NCI-H1436 treated with DMSO at 0.1 percent for 48 hours (cell line): ENCODE measurements at places on chromosomes 12 and 14.

DNA sequence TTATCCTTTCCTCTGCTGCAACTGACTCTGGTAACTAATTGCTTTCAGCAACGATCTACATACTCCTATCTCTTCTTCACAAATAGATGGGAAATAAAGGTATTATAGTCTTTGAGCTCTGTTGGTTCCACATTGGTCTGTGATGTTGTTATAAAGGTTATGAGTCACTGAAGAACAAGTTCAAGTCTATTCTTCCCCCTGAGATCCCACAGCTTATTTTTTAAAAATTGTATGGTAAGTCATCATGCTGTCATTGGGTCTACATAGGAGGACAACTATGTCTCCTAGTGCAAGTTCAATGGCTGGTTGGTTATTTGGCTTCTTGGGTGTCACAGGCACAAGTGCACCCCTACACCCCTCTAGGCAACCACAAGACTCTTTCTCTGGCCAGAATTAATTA, 49.6 kb upstream of the PTCSC3 start:
- DNase-seq, result no peak

DNA sequence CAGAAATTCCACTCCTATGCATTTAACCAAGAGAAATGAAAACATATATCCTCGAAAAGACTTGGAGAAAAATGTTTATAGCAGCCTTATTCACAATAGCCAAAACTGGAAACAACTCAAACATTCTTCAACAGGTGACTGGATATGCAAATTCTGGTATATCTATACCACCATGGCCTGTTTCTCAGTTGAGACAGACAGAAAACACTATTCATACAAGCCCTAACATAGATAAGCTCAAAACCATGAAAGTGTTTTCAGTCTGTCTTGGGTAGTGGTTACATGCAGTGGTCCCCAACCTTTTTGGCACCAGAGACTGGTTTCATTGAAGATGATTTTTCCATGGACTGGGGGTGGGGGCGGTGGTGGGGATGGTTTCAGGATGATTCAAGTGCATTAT, 83.8 kb downstream of the SRGAP1 start:
- no peak for DNase-seq

DNA sequence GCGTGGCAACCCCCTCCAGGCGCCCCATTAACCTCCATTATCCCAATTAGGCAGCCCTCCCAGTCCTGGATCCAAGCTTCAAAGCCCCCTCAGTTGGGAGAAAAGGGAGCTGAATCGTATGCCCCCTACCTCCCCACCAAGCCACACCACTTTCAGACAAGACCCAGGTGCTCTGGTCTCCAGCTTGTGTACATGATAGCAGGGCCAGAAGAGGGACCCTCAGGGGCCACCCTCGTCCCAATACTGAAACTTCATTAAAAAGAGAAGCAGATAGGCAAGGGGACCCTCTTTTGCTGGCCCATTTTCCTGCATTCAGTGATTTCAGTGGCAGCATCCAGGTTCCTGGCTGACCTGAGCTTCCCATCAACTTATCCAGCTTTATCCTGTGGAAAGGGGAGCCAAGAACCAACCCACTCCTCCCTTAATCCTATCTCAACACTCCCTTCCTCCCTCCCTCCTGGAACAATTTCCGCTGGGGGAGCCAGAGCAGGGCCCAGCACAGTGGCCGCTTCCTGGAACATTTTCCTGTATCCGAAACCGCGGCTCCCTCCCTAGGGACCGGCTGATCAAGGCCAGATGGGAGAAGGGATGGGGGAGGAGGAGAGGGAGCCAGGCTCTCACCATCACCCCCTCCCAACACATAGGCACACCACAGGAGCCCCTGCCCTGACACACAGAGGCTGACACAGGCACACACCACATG, 9.5 kb upstream of the SP7 start:
- no peak for DNase-seq

DNA sequence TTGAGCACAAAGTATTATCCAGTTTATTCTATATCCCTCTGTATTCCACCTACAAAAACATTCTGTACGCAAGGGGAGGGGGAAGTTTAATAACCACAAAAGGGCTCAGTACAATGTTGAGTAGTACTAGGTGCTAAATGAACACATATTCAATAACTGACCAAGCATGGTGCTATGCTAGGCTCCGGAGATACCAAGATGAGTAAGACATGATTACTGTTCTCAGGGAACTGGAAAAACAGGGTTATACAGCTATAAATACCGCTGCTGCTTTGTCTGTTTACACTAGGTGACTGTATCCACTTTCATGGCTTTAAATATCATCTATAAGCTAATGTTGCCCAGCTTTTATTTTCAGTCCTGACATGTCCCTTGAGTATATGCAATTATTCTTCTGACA, 135.8 kb downstream of the INSM2 start:
- no peak for DNase-seq

GRCh38 chr12:68479896-68480291, 130.8 kb upstream of the RAP1B start:
- no peak for DNase-seq

GRCh38 chr14:99322731-99323599, 51.0 kb upstream of the BCL11B start:
- no peak for DNase-seq

DNA sequence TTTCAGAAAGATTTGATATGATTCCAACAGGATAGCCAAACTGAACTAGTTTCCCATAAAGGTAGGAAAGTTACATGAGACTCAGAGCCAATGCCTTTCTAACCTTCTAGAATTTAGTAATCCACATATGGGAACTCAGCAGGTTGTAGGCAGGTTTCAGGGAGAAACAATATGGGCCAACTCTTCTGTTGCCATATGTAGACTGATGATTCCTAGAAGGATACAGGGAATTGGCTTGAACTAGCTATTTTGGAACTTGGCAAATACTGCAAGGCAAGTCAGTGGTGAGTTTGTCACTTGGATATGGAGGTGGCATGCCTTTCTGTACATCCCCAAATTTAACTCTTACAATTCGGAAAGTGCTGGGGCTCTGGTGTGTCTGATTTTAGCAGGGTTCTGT, 15.5 kb downstream of the SUDS3 start:
- DNase-seq, result no peak

- no peak for DNase-seq
Observed at GRCh38 chr12:34219046-34219770, 196.9 kb downstream of the ALG10 start.

DNA sequence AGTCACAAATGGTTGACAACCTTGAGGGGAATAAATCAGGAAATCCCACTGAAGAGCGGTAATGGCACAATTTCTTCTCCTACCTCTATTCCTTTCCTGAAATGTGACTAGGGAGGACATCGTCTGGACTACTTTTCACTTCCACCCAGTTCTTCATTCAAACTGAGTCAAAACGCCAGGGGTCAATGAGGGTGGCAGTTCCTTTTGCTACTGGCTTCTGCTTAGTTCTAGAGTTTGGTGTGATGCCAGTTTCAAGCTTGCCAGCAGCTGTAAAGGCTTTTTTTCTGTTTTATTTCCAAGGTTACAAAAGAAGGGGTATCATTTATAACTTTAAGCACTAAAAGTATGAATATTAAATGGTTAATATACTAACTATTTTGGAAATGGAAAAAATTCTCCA, 286.5 kb downstream of the SOX5 start:
- no peak for DNase-seq

DNA sequence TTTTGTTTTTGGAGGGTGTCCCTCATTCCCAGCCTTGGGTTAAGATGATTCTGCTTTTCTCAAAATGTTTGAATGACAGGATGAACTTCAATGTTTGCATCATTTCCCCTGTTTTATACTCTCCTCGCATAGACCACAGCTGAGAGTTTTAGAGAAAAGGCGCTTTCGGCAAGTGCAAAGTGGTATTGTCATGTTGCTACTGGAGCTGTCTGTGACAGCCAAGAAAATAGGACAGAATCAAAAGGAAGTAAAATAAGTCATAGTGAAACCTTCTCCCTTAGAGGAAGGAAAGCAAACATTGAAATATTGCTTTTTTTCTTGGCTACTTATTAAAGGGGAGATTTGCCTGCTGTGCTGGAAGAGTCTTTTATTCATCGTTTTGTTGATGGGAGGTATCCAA, 33.5 kb upstream of the ARHGAP5 start:
- no peak for DNase-seq

- no peak for DNase-seq
Observed at GRCh38 chr14:104296388-104297312, 158.3 kb downstream of the KIF26A start.

- DNase-seq, result no peak
Observed at GRCh38 chr14:94581127-94581999, at the start of gene SERPINA5. SERPINA5 (plus strand) TSS chr14:94581426; CDS start chr14:94587363, 5,937 bp downstream.

DNA sequence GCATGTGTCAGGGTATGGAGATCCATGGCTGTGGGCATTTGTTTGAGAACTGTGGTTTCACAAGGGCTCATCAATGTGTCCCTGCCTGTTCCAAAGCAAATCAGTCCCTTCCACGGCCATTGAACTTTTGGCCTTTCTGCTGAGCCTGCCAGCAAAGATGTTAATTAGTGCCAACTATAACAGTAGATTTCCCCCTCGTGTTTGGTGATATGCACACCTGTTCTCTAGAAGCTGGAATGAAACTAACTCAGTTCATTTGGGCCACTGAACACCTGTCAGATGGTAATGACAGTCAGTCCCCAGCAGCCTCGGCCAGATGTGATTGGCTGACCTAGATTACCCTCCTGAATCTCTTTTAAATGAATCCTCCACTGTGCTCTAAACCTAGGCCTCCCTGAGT, 43.2 kb downstream of the IRAK3 start:
- no peak for DNase-seq

DNA sequence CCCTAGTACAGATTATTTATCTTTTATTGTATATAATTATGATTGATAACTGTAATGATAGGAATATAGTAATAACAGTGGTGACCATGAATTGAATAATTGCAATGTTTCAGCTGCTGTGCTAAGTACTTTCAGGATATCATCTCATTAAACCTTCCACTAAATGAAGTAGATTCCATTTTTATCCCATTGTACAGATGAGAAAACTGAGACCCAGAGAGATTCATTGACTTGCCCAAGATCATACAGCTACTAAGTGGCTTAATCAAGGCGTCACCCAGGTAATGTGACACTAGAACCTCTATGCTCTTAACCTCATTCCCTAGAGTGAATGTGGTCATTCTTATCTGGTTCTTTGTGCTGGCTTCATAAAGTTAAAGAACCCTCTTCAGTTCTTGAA, 124.6 kb downstream of the KTN1 start:
- DNase-seq, result no peak

- no peak for DNase-seq
Observed at GRCh38 chr12:33438025-33438772, 1.4 kb downstream of the SYT10 start.

DNA sequence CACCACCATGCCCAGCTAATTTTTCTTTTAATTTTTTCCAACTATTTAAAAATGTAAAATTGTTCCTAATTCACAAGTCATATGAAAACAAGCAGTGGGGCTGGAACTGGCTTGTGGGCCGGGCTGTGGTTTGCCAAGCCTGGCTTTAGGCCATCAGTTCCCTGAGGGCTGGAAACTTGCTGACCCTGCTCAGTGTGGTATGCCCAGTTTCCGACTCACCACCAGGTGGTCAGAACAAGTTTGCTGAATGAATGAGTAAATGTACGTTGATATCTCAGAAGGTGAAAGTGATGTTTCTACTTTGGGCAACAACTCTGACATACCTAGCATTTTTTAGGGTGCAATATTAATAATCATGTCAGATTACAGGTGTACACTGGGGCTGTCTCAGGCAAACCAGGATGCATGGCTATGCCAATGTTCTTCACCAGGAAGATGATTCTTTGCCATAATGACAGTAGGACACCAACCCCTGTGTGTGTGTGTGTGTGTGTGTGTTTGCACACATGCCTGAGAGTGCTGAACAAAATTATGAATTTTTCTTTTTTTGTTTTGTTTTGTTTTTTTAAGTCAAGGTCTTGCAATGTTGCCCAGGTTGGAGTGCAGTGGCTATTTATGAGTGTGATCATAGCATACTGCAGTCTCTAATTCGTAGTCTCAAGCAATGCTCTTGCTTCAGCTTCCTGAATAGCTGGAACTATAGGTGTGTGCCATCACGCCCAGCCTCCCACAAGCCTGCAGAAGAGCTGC, 106.1 kb downstream of the PTPN11 start:
- DNase-seq, result no peak

GRCh38 chr14:53325176-53325806, 172.2 kb upstream of the DDHD1 start:
- no peak for DNase-seq

- DNase-seq, result no peak
Observed at GRCh38 chr14:69226178-69226577, 33.8 kb upstream of the GALNT16 start.

DNA sequence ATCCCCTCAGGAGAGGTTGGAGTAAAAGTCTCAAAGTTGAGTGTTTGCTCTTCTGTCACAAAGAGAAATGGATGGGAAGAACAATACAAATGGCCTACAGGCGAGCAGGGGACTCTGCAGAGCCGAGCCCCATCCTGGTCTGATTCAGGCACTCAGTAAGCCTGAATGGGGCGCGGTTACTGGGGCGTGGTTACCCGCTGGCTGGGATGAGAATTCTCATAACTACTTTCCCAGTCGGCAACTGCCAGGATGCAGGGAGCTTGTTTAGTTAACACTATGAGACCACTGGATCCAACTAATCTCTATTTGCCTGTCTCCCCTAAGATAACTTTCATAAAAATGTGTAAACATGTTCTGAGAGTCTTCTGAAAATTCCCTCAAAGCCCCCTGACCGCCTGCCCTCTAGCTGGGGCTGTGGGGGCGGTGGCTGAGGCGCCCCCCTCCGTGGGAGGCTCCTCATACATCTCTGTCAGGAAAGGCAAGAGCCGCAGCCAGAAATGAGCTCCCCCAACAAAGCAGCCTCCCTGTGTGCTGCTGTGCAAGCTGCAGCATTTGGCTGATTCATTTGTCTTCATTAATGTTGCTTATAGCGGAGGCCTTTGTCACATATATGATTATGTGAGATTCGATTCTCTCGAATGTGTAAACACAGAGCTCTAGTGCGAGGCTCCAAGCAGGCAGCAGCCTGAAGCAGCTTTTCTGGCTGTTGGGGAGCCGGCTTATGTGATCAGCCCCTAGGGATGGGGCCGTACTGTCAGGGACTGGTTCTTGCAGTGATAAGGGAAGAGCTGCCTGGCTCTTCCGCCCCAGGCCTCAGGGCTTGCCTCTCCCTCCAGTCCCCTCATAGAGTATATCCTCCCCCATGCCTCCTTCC, 126.1 kb upstream of the ARHGAP5 start:
- no peak for DNase-seq

DNA sequence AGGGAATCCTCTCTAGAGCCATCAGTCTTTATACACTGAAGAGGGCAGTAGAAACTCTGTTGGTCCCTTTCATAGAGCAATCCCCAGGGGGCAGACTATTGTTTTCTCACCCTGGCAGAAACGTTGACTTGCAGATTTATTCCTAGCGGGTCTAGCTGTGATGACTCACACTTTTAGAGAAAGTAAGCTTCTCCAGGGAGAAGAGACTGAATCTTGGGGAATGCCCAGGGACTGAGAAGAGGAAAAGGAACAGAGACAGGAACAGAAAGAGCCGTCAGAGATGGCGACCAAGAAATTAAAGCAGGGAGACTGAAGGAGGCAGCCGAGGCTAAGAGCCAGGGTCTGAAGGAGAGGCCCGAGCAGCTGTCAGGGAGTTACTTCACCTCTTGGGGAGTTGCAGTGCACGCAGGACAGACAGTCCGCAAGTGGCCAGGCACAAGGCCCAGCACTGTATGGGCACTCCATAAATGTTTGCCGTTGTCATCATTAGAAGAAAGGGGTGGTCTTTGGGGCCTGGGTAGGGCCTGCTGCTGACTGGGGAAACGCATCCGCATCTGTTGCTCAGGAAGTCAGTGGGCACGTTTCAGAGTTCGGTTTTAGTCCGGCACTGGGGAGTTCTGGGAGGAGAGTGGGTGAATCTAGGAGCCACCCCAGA, 13.0 kb downstream of the PLEKHG6 start:
- DNase-seq, result no peak

- DNase-seq, result no peak
Observed at GRCh38 chr14:76100236-76100635, 51.5 kb upstream of the GPATCH2L start.
